ENCODE measurements at places on chromosomes 12 and 14. TPM values are rescaled to one million over a fixed set of nuclear protein-coding genes. Genes with fewer than 3 reads are reported as not detected.

DNA sequence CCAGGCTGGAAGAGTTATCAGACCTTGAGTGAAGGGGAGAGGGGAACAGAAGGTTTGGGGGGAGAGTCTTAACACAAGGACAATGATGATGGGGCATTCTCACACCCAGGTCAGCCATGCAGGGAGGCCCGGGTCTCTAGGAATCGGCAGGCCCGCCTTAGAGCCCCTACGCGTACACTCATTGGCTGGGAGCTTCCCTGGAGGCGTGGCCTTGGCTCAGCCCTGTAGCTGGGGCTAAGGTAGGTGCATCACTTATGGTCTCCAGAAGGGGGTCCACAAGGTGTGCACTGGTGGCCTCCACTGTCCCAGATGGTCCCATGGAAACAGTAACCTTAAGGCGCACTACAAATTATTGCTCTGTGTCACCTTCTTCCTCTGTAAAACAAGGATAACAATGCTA, 660.1 kb downstream of the MED13L start:
- DNase-seq, result no peak

DNA sequence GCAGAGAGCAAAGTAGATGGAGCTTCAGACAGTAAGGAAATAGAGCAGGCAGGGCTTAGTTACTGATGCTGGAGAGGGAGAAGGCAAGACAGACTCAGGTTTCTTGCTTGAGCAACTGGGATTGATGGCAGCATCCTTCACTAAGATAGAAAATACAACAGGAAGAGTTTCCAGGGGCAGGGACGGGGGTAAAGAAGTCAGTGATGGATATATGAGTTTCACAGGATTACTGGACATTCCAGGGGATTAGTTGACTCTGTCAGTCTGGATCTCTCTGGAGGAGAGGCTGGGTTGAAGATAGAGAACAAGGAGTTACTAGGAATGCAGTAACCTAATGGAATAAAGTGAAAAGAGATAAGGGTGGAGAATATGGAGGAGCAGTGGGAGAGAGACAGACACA, 74.5 kb upstream of the ATF1 start:
- DNase-seq, result no peak

GRCh38 chr12:108850854-108851573, 6.4 kb downstream of the SSH1 start:
- DNase-seq, result no peak

DNA sequence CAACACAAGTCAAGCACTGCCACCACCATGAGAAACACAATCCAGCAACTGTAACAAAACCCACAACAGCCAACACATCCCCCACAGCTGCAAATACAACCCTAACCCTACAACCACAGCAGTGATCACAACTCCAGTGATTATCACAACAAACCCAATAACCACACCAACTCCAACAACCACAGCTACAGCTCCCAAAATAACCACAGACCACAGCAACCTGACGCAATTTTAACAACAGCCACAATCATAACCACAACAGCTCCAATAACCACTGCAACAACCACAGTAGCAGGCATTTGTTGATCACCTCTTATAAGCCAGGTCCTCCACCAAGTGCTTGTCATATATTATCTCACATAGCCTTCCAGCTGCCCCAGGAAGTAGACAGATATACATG, 42.2 kb upstream of the FAM181A start:
- no peak for DNase-seq

DNA sequence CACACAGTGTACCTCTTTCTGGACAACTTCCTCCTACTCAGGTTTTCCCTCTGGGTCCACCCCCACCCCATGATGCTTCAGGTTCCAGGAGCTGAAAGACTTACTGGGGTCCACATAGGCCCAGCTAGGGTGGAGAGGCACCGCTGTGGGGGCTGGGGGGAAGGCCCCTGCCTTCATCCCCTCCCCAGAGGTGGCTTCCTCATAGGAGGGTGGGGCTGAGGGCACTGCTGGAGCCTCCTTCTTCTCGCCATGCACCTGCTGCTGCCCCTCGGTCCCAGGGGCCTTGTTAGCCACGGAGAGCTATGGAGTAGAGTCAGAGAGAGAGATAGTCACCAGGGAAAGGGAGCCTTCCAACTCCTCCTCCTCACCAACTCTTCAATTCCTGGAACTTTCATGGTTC, 2.7 kb downstream of the FAIM2 start:
- no peak for DNase-seq

- no peak for DNase-seq
Observed at GRCh38 chr12:105588106-105588505, 257.6 kb downstream of the C12orf75 start.

The CEBPE gene
- total RNA-seq, result not detected

The P2RX7 gene
- total RNA-seq, result 0.23 TPM
